ENCODE measurements at places on chromosomes 5 and 9.

GRCh38 chr9:35349287-35349990, 140.5 kb upstream of the RUSC2 start:
- no peak for DNase-seq

- DNase-seq = no peak
These were observed 512.3 kb upstream of the DAP start for GRCh38 chr5:11273180-11273903.

GRCh38 chr5:157130925-157131324, 11.7 kb downstream of the MED7 start:
- DNase-seq = no peak

- no peak for DNase-seq
These were observed 81.0 kb upstream of the EQTN start for GRCh38 chr9:27377811-27378456.

DNA sequence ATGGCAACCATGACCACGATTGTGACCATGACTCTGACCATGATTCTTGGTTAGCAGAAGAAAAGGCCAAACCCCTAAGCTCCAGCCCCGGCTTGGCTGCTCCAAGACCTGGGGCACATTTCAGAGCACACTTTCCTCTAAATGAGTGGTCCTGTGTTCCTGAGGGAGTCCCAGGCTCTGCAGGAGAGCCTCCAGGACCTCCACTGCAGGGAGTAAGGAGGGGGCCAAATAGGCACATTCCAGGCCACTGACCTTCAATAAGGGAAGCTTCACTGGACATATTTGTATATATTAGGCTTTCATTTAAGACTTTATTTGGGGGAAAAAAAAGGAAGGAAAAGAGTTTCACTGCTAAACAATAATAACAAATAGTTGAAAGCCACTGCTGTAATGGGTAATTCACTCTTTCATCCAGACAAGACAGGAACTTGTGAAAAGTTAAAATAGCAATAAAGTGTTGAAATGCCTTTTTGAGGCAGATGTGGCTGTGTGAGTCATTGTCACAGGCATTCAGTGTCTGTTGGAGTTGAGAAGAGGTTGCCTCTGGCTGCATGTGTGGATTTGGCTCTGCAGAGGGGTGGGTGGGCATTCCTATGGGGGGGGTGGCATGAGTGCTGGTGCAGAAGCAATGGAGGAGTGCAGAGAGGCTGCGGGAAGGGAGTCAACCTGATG, 63.9 kb upstream of the TGFBR1 start:
- peak; percentile 80 for DNase-seq

DNA sequence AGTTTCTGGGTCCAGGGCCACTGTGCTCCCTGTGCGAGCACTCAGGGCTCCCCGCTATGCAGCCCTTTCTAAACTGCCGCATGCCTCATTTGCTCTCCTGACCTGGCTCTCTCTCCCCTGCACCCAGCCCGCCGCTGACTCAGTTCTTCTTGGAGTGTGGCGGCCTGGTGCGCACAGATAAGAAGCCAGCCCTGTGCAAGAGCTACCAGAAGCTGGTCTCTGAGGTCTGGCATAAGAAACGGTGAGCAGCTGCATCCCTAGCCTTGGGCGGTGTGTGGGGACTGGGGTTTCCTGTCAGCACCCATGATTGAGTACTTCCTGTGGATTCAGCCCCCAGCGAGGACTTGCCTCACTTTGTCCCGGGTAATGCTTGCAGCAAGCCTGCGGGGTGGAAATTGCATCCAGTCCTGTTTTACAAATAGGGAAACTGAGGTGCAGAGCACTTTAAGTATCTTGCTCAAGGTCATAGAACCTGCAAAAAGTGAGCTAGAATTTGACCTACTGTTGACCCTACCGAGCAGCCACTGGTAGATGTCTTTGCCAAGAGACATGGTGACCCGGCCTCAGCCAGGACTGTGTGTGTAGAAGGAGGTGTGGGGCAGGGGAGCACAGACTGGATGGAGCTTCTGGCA, 27.9 kb downstream of the USP20 start:
- DNase-seq = peak; percentile 36

GRCh38 chr9:129193655-129194054, 15.6 kb upstream of the IER5L start:
- no peak for DNase-seq

GRCh38 chr9:82810915-82811314, 252.0 kb downstream of the RASEF start:
- DNase-seq = no peak

DNA sequence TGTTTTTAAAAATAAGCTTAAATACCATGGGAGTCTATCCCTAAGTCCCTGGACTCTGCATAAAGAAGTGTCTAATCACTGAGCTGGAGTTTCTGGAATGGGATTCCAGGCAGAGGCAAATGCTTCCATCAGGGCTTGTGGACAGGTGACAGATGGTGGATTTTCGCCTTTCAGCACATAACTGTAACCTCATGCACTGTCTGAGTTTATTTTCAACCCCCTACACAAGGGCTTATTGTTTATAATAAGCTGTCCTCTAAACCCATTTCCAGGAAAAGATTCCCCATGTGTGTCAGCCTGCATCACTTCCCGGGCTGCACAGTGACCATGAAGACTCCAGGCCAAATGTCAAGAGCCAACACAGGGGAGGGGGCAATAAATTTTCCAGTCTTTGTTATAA, 264.0 kb downstream of the PIK3R1 start:
- DNase-seq = no peak

GRCh38 chr5:128408622-128409021, 129.4 kb downstream of the FBN2 start:
- no peak for DNase-seq

DNA sequence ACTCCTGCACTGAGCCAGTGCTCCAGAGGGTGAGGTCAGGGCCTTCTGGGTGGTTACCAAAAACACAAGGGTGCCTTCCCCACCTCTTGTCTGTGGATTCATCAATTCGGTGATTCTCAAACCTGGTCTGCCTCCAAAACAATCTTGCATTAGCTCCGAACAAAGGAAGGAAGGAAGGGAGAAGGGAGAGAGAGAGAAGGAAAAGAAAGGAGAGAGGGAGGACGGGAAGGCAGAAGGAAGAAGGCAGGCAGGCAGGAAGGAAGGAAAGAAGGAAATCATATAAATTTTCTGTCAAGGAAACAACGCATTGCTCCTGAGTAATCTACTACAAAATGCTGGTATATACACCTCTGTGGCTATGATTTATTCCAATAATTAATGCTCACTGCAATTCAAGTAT, 39.3 kb downstream of the MYO10 start:
- DNase-seq = no peak

DNA sequence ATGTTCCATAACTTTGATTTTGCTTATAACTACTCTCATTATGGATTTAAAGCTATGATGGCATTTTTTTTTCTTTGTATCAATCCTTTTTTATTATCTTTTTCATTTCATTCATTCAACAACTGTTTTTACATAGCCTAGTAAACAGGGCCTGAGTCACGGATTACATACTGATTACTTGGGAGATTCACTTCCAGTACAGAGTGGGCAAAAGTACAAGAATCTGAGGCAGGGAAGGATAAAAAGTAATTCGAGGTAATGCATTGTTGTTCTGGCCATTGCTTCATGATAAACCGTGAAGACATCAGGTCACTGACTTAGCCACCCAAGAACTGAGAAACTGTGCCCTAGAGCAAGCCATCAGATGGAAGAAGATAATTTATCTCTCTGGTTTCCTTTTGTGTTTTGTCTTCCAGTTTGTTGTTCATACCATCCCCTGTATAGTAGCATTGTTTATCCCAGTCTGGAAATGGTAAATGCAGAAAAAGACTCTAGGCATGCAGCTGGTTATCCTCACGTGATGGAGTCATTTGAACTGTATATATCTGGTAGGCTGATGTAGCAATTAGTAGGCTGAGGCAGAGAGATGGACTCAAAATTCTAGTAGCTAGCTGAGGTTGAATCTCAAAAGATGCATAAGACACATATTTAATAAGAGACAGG, 145.6 kb downstream of the CNTLN start:
- DNase-seq = no peak

- DNase-seq = no peak
These were observed 33.4 kb upstream of the SPATA31E1 start for GRCh38 chr9:87849144-87849758.

GRCh38 chr9:121494192-121494591, 5.5 kb downstream of the GGTA1 start:
- DNase-seq = peak; percentile 44

- DNase-seq = no peak
These were observed 269.1 kb upstream of the ACTBL2 start for GRCh38 chr5:57751710-57752109.

DNA sequence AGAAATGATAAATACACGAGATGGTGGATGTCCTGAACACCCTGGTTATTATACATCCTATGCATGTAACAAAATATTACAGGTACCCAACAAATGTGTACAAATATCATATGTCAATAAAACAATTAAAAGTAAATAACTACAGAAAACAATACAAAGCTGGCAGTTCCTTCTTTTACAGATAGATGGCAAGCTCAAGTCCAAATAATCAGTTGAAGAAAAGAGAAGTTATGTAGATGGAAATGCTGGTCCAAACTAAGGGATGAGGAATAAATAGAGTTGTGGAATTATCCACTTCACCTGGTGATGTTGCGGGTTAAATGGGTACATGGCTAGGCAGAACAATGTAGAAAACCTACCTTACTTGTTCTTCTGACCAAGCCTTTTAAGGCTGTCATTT, 79.4 kb downstream of the PALM2AKAP2 start:
- DNase-seq = peak; percentile 5

- DNase-seq = peak; percentile 5
These were observed at the start of gene ADAMTS2 for GRCh38 chr5:179345433-179346321. ADAMTS2 (minus strand) TSS chr5:179345461; CDS start chr5:179345328, 133 bp downstream.

DNA sequence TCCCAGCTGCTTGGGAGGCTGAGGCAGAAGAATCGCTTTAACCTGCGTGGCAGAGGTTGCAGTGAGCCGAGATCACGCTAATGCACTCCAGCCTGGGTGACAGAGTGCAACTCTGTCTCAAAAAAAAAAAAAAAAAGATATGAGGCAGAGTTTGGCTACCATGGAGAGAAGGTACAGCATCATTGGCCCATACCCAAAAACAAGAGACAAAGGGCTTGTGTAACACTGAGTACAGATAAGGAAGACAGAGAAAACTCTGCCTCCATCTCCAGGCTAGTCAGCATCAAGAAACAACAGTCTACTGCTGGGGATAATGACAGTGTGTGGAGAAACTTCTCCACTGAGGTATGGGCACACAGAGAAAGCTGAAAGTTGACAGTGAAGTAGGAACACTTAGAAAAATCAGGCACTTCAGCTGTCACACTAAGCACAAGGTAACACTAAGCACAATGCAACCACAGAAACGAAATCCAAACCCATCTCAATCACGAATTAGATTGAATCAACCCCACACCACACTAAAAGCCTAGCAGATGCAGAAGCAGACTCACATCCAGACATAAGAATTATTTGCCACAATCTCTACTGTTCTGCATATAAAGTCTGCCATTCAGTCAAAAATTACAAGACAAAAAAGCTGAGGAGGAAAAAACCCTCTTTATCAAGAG, 10.5 kb downstream of the PJA2 start:
- no peak for DNase-seq

All from inflammatory macrophage treated with lipopolysaccharide for 1 hour (primary cell).